Activated T-cell treated with anti-CD3 and anti-CD28 coated beads, Interleukin-2, amount 50 U/mL, for 48 hours (primary cell): ENCODE measurements at places on chromosomes 4 and X.

DNA sequence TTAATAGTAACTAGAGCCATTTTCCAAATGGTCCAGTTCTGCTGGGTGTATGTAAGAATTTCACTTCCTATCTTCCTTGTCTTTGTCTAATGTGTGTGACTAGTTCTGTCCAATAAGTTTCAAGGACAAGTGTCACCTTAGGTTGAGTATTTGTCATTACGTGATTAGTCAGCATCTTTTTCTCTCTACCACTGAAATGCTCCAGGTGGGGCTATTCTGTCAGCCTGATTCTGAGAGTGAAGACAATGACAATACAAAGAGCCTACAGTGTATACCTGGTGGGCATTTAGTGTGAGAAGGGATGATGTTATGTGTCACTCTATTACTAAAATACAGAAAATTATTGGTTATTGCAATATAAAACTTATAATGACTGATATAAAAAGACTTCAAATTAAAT lies 876.3 kb downstream of the C4orf33 start:
- DNase-seq: no peak

DNA sequence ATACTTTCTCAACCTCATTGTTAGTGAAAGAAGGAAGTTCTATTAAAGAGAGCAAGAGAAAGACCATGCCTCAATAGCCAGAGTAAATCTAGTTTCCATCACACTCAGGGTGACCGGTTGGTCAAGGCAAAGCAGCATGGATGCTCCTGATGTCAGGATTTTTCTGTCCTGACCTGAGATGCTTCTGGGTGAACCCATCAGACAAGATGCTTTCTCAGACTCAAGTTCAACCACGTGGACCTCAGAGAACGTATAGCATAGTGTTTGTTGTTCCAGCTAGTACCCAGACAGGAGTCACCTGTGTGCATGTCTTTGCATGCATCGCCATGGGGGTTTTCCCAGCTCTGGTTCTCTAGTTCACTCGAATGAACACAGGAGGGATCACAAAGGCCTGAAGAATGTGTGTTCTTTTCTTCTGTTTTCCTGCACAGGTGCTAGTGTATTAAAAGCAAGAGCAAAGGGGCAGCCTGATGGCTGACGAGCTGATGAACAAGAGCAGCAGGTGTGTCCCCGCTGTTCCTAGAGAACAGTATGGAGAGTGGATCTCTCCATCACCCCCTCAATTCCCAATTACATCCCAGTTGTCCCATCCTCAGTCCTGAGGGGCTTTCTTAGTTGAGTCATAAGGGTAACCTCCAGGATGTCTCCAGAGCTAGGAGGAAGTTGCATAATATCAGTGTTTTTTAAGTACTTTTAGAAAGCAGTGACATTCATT lies 110.5 kb upstream of the ENPP6 start:
- DNase-seq: no peak

GRCh38 chr4:133156556-133156955 lies 7.5 kb downstream of the PCDH10 start:
- no peak for DNase-seq

DNA sequence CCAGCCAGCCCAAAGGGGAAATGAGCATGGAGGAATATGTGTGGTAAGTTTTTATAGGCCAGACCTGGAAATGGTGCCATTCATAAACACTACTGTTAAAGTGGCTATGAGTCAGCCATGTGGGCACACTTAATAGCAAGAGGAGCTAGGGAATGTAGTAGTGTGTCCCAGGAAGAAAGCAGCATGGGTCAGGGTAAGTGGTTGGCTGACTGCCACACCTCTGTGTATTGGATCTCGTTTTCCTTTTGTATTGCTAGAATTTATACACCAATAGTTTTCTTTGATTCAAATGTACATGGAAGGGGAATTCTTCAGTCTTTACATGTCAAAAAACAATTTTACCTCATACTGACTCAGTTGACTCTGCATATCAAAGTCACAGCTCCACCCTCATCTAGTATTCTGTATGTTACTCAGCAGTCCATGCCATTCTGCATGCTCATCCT lies 22.9 kb upstream of the SGMS2 start:
- no peak for DNase-seq

GRCh38 chrX:15202454-15203177 lies 67.3 kb downstream of the ASB9 start:
- no peak for DNase-seq
